ENCODE measurements at places on chromosomes 7 and 10.

DNA sequence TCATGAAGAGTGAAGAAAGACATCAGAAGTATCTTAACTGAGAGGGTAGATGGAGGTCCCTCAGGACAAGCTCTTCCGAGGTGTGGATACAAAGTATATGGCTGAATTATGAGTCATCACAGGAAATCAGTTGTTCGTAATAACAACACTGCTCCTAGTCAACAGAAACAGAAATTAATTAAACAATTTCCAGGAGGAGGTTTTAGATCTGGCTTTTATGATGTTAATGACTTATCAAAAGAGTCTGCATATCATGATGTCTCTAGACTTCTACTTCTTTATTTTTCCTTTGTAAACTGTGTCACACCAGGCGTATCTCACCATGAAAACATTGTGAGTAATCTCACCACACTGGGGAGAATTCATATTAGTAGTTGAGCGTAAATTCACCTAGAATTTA lies 31.2 kb downstream of the OSBPL3 start:
- DNase-seq: no peak

- no peak for DNase-seq
These were observed 291.2 kb downstream of the KIF20B start for GRCh38 chr10:89992575-89992974.

DNA sequence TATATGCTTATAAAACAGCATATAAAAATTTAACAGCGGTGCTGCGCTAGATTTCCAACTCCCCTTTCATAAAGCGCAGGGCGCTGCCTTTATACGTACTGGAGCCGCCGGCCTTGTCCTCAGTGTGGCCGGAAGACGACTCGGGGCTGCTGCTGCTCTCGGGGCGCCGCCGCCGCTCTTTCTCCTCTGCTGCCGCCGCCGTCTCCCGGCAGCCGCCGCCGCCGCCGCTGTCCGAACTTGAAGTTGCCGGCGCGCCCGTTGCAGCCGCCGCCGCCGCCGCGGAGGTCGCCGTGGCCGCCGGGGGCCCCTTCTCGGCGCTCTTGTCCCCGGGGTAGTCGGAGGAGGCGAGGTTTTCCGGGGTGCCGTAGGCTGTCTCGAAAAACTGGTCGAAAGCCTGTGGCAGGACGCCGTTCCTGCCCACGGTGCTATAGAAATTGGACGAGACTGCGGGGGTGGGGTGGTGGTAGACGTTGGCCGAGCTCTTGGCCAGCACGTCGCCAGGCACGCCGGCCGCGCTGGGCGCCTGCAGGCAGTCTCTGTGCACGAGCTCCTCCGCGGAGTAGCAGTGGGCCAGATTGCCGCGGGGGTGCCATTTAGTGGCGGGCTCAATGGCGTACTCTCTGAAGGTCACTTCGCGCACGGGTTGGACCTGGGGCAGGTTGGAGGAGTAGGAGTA lies 557 bp downstream of the HOXA11 start:
- DNase-seq: no peak

DNA sequence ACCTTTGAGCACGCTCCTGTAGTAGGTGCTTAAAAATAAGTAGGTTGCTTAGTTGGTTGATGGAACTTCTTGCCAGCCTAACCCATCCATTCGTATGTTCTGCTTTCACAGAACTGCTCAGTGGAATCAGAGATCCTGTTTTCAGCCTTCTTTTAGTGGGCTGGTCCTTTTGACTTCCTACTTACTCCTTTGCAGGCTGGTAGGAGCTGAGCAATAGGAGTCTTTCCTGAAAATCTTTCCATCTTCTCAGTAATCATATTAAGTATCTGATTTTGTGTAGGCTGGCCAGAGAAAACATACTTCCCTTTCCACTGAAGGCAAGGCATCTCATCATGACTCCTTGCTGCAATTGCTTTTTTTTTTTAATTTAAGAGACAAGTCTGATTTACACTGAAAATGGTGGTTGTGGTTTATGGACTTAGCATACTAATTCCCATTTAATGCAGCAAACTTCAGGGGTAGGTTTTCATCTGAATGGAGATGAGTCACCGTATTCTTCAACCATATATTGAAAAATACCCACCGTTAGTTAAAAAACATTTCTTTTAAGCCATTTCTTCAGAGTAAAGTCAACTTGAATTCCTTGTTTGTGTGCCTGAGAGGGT lies 208.0 kb downstream of the ZNF365 start:
- DNase-seq: peak; percentile 94

GRCh38 chr10:110492069-110492822 lies 5.5 kb upstream of the DUSP5 start:
- DNase-seq: no peak
